ENCODE measurements at places on chromosomes 1 and 21. TPM values are rescaled to one million over a fixed set of nuclear protein-coding genes. Genes with fewer than 3 reads are reported as not detected.

The PTGS2 gene
- total RNA-seq, result 2.8 TPM

- H3K4me3 ChIP-seq, result no peak overlapping the region
- no peaks in the 10 kb centered on the region for H3K36me3 ChIP-seq
- H3K4me1 ChIP-seq, result no peaks in the 10 kb centered on the region
- peaks cover 17% of the 10 kb centered on the region for H3K27me3 ChIP-seq
- no peak for DNase-seq
Observed at GRCh38 chr21:35601211-35601610, 459.1 kb downstream of the SETD4 start.

DNA sequence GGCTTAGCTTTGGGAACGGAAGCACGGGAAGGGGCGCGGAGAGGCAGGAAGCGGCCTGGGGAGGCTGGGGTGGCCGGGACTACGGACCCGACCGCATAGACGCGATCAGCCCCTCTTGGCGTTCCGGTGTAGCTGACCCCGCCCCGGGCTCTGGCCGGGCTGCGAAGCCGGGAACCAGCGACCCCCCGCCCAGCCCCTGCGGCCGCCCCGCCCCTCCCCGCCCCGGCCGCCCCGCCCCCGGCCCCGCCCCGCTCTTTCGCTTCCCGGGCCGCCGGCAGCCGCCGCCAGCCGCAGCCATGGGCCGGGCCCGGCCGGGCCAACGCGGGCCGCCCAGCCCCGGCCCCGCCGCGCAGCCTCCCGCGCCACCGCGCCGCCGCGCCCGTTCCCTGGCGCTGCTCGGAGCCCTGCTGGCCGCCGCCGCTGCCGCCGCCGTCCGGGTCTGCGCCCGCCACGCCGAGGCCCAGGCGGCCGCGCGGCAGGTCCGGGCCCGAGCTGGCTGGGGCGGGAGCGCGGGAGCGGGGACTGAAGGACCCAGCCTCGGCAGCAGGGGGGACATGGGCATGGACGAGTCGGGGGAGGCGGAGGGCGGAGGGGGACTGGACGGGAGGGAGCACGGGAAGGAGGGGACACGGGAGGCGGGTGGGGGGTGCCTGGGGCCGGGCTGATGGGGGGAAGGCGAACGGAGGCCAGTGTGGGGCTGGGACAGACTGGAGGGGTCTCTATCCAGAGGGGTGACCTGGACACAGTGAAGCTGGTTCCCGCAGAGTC, at the start of gene SELENON:
TSS of gene SELENON (plus strand) at position 259 of the 768 bp plus-strand sequence. CDS start at position 297, 38 bp downstream.
- peak; percentile 48 for DNase-seq
- no peaks in the 10 kb centered on the region for H3K27me3 ChIP-seq

DNA sequence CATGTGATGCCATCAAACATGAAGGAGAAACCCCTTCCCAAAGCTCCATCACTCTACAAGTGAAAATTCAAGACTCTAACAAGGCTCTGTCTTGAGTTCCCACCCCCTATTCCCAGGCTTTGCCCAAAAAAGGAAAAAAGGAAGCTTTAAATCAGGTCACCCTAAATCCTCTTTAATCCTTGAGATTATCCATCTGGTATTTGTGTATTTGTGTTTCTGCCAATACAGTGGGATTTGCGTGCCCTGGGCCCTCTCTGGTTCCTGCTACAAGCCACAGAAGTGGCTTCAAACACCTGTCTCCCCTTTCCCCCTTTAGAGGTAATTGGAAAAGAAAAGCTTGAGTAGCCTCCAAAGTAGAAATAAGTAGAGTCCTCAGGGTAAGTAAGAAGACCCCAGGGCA, 120.4 kb downstream of the EDEM3 start:
- no peak overlapping the region for H3K27ac ChIP-seq
- H3K27me3 ChIP-seq, result peaks cover 11% of the 10 kb centered on the region
- H3K36me3 ChIP-seq, result no peaks in the 10 kb centered on the region
- H3K4me3 ChIP-seq, result no peak overlapping the region
- DNase-seq, result no peak

DNA sequence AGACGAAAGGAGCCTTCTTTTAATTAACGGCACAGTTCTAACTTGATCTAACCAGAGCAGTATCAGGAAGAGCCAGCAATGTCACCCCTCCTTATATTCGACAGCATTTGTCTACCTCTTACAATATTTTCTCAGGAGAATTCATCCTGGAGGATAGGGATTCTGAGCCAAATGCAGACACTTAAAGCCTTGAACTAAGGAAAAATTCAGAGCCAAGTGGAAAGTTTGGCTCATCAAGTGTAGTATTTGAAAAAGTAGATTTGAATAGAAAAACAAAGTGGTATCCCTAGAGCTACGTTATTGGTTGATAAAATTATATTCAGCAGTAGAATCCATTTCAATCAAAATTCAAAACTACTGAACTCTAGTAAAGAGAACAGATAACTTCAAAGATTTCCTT, 732.0 kb upstream of the ADGRL2 start:
- H3K27me3 ChIP-seq, result no peaks in the 10 kb centered on the region
- no peaks in the 10 kb centered on the region for H3K36me3 ChIP-seq

DNA sequence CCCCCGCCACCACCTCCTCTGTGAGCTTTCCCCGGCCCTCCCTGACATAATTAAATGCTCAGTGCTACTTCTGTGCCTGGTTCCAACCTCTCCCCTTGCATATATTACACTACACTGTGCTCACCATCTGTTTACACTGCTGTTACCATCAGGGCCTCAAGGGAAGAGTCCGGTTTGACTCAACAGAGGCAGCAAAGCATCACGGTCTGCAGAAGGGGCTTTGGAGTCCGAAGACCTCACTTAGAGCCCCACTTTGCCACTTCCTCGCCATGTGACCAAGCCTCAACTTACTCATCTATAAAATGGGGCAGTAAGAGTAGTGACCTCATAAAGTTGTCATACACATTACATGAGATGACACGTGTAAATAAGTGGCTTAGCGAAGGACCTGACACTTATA, 27.4 kb downstream of the KCNN3 start:
- peaks cover 1% of the 10 kb centered on the region for H3K27me3 ChIP-seq
- H3K36me3 ChIP-seq, result no peaks in the 10 kb centered on the region
- H3K4me1 ChIP-seq, result no peaks in the 10 kb centered on the region
- no peak for DNase-seq

DNA sequence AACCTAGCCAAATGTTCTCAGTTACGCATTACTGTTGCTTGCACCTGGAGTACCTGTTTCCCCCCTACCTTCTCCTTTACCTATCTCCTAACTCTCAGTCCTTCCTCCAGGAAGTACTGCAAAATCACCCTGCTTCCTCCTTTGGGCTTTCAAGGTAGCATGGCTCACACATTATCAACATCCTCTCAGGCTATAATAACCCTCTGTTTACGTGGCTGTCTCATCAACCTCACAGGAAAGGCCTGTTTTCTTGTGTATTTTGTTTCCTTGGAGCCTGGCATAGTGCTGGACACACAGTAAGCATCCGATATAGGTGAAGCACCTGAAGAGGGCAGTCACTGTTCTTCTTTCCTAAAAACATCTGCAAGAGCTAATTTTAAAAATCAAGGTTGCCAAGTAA, 32.7 kb upstream of the ANGPTL7 start:
- H3K4me1 ChIP-seq, result peaks cover 29% of the 10 kb centered on the region
- peak overlapping the region; percentile 38 for H3K27ac ChIP-seq
- H3K27me3 ChIP-seq, result no peaks in the 10 kb centered on the region
- no peak for DNase-seq
- H3K4me3 ChIP-seq, result no peak overlapping the region
- peaks cover 31% of the 10 kb centered on the region for H3K36me3 ChIP-seq

- no peaks in the 10 kb centered on the region for H3K27me3 ChIP-seq
- H3K4me1 ChIP-seq, result peaks cover 61% of the 10 kb centered on the region
- no peak for DNase-seq
- peak overlapping the region; percentile 86 for H3K27ac ChIP-seq
- peak overlapping the region; percentile 90 for H3K4me3 ChIP-seq
Observed at GRCh38 chr21:46636550-46637285, 1.2 kb downstream of the PRMT2 start.

The MRAP gene
- total RNA-seq, result not detected

DNA sequence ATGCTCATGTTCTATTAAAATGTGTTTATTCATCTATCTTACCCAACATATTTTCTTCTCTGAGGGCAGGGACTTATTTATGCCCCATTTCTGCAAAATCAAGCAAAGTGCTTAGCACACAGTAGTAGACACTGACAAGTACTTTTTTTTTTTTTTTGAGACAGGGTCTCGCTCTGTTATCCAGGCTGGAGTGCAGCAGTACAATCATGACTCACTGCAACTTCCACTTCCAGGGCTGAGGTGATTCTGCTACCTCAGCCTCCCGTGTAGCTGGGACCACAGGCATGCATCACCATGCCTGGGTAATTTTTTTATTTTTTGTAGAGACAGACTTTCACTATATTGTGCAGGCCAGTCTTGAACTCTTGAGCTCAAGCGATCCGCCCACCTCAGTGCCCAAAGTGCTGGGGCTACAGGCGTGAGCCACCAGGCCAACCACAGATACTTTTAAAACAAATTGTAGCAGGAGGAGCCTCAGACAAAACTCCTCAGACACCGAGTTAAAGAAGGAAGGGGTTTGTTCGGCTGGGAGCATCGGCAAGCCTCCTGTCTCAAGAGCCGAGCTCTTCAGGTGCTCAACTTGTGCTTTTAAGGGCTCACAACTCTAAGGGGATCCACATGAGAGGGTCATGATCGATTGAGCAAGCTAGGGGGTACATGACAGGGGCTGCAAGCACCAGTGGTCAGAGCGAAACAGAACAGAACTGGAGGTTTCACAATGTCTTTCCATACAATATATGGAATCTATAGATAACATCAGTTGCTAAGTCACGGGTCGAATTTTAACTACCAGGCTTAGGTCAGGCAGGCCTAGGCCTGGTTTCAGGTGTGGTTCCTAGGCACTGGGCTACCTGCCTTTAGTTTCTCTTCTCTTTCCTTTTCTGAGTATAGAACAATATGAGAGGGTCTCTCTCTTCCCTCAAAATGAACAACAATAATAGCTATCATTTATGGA, 5.7 kb upstream of the TMEM167B start:
- no peak overlapping the region for H3K27ac ChIP-seq
- no peak for DNase-seq
- no peaks in the 10 kb centered on the region for H3K4me1 ChIP-seq
- no peaks in the 10 kb centered on the region for H3K27me3 ChIP-seq

The YOD1 gene
- total RNA-seq, result 7.2 TPM

DNA sequence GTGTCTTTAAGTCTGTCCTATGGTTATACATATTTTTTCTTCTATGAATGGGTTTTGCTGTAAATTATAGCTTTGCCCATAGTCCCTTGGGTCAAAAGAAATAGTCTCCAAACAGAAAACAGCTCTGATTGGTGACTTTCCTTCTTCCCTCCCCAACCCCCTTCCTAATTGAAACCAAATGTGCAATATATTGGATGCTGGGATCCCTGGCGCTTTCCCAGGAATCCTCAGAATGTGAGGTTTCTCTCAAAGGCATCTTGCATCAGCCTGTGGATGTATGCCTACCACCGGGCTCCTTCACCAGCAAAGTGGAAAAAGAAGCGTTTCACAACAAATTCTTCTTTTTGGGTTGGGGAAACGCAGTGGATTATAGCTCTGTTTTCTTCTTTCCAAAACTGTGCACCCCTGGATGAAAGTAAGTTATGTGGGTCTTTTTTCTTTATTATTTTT, at the start of gene DDR2:
TSS of gene DDR2 (plus strand) at position 248 of the 450 bp plus-strand sequence. CDS start 86,600 bp downstream, outside the sequence.
- no peak within 1 kb of the TSS for H3K4me3 ChIP-seq
- H3K27ac ChIP-seq, result no peak within 1 kb of the TSS
- no peaks in the 10 kb centered on the region for H3K4me1 ChIP-seq

The DNAI4 gene
- total RNA-seq, result 1.6 TPM

DNA sequence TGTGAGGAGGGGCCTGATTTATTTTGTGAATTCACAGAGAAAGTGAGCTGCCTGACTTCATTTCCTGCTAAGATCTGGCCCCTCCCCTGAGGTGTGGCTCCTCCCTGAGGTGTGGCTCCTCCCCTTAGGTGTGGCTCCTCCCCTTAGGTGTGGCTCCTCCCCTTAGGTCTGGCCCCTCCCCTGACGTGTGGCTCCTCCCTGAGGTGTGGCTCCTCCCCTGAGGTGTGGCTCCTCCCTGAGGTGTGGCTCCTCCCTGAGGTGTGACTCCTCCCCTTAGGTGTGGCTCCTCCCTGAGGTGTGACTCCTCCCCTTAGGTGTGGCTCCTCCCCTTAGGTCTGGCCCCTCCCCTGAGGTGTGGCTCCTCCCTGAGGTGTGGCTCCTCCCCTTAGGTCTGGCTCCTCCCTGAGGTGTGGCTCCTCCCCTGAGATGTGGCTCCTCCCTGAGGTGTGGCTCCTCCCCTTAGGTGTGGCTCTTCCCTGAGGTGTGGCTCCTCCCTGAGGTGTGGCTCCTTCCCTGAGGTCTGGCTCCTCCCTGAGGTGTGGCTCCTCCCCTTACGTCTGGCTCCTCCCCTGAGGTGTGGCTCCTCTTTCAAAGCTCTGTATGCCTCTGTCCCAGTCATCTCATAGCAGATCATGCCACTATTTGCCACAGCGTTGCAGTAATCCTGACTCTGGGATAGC, 26.9 kb upstream of the LRRC3 start:
- H3K27me3 ChIP-seq, result no peaks in the 10 kb centered on the region
- no peak overlapping the region for H3K4me3 ChIP-seq
- no peak overlapping the region for H3K27ac ChIP-seq
- peak; percentile 63 for DNase-seq
- H3K36me3 ChIP-seq, result peaks cover 2% of the 10 kb centered on the region

DNA sequence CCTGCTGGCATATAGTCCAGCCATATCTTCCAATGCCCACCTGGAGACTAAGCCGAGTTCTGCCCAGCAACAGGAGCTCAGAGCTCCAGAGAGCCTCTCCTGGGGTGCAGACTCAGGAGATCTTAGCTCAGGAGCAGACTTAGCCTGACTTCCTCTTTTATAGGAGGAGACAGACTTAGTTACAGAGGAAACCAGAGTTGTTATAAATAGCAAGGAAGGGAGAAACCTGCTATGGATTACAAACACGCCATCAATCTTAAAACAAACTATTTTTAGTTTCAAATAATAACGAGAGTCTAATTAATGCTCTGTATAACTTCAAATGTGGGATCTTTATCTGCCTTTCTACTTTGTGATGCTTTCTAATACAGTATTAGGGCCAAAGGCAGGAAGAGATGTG, 3.3 kb upstream of the KIF21B start:
- no peaks in the 10 kb centered on the region for H3K27me3 ChIP-seq
- H3K36me3 ChIP-seq, result peaks cover 7% of the 10 kb centered on the region
- DNase-seq, result no peak
- no peak overlapping the region for H3K27ac ChIP-seq

GRCh38 chr1:69121723-69122122, 446.0 kb upstream of the LRRC7 start:
- H3K27me3 ChIP-seq, result no peaks in the 10 kb centered on the region
- no peak overlapping the region for H3K4me3 ChIP-seq
- no peaks in the 10 kb centered on the region for H3K36me3 ChIP-seq
- H3K27ac ChIP-seq, result no peak overlapping the region
- no peak for DNase-seq

- no peak overlapping the region for H3K27ac ChIP-seq
- no peaks in the 10 kb centered on the region for H3K27me3 ChIP-seq
- H3K4me1 ChIP-seq, result peaks cover 18% of the 10 kb centered on the region
- DNase-seq, result no peak
- no peak overlapping the region for H3K4me3 ChIP-seq
Observed at GRCh38 chr1:154931940-154932487, 4.5 kb downstream of the PMVK start.

GRCh38 chr1:7425771-7426170, 345.3 kb upstream of the VAMP3 start:
- H3K4me3 ChIP-seq, result no peak overlapping the region
- no peak overlapping the region for H3K27ac ChIP-seq
- DNase-seq, result no peak

- peaks cover 3% of the 10 kb centered on the region for H3K27me3 ChIP-seq
- no peaks in the 10 kb centered on the region for H3K36me3 ChIP-seq
- no peak for DNase-seq
- peaks cover 2% of the 10 kb centered on the region for H3K4me1 ChIP-seq
- H3K4me3 ChIP-seq, result no peak overlapping the region
Observed at GRCh38 chr1:110259770-110260169, 49.7 kb downstream of the KCNC4 start.

Data from activated CD4-positive, alpha-beta memory T cell treated with anti-CD3 and anti-CD28 coated beads for 36 hours (primary cell).